AG09309 (cell line): ENCODE measurements at places on chromosomes 16 and 17.
A peak's percentile ranks its signal among the peaks of the same experiment; 100 is the strongest.

DNA sequence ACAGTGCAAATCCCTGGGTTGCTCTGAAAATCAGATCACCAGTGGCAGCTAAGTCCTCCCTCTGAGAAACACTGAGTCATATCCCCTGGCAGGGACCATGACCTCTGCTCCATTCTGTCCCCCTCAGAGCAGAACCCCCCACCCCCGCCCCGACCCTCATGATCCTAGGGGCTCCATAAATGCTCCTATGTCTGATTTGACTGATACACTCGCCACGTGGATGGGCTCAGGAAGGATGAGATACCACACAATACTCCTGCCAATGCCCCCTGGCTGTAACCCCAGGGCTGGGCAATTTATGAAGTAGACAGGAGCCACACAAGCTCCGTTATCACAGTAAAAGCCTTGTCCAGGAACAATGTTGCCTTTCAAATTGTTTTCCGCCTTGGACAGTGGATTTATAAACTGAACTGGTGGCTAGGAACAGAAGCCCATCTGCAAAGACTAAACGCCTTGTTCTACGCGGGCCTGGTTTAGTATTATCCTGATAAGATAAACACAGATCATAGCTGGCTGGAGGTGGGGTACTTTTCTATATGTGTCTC lies 394.8 kb downstream of the SLC39A11 start:
- no peak for DNase-seq

- DNase-seq = no peak
Measured at GRCh38 chr17:83100853-83101391, 21.5 kb downstream of the METRNL start.

GRCh38 chr16:50548909-50549560 lies 839 bp downstream of the NKD1 start:
- no peak for DNase-seq

GRCh38 chr16:25006504-25007056 lies 8.6 kb downstream of the ARHGAP17 start:
- no peak for DNase-seq

DNA sequence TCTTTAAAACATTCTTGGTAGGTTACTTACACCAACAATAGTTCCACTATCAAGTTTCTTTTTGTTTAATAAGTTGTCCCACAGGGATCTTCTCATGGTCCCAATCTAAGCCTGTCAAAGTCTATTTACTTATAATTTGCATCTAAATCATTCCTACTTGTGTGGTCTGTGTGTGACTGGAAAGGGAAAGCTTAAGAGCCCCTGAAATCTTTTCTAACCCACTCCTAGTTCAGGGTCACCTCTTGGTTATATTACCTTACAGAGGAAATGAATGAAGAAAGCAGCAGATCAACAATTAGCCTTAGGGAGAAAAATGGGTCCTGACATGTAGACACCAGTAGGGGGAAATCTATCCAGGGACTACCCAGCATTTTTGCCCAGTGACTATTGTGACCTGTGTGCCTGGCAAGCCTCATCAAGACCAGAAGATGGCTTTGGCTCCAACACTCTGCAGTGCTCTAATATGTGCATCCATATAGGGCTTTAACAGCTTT lies 110.4 kb upstream of the HAS3 start:
- DNase-seq = peak; percentile 23

DNA sequence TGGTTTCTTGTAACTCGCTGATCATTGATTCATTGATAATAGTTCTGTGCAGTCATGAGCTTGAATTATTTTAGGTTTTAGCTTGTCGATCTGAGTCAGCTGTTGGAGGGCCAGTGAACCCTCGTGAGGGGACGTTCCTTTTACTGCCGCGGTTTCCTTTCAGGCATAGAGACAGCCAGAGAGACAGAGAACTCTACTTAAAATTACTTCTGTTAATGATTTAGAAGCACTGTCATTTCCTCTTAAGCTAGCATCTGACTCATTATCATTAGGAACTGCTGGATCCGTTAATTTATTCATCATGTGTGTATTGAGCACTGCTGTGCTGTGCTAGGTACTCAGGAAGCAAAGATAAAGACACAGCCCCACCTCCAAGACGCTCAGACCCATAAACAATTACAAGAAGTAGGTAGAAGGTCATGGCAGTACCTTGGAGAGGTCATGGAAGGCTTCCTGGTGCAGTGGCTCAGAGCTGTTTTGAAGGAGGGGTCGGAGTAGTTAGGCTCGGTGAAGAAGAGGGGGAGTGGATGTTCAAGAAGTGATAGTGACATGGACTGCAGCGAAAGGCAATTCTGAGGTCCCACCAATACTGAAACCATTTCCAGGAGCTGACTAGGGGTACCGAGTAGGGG lies 3.3 kb downstream of the PGS1 start:
- DNase-seq = no peak

DNA sequence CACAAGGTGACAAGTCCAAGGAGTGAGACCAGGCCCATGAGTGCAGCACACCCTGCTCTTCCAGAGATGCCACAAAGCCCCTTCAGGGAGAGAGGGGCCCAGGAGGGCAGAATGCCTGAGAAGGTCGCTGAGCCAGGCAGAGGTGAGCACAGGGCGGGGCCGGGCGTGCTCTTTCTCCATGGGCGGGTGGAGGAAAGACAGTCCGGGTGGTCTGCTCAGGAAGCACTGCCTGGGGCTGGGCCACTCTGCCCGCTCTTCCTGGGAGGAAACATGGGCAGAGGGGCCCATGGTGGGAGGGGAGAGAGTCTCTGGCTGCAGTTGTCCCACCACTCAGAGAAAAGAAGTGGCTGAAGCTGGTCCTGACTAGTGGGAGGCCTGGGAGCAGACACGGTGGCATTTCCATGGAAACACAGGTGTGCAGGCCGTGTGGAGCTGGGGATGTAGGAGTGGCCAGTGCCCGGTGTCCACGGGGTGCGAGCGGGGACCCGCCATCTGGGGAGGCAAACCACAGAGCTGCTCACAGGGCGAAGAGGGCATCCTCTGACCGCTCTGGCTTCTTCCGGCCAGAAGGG lies 10.4 kb upstream of the SREBF1 start:
- DNase-seq = no peak

DNA sequence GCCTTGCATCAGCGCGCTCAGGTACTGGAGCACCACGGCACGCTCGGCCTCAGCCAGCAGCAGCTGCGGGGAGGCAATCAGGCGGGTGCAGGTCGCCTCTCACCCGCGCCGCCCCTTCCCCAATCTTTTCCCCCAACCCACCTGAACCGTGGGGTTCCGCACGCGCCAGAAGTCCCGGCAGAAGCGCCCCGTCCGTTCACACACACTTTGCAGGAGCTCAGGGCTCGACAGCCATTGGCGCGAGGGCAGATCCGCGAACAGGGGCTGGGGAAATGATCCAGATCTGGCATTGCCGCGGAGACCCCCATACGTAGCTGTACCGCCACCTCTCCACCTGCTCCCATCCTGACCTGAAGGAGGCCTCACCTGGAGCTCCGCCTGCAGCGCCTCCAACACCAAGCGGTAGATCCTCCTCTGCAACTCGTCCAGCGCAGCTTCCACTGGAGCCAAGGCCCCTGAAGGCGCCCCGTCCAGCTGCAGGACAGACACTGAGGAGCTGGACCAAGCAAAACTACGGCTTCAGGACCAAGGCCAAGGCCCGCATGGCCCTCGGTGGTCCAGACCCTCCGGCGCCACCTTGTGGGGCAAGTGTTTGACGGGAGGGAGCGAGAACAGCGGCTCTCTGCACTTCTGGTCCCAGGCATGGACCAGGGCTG lies 1.4 kb upstream of the MATCAP1 start:
- peak; percentile 62 for DNase-seq
